ENCODE measurements at places on chromosomes 7 and 10. TPM values are rescaled to one million over a fixed set of nuclear protein-coding genes. Genes with fewer than 3 reads are reported as not detected.
A peak's percentile ranks its signal among the peaks of the same experiment; 100 is the strongest.

PRKG1 gene
- 19.5 TPM for total RNA-seq

DNA sequence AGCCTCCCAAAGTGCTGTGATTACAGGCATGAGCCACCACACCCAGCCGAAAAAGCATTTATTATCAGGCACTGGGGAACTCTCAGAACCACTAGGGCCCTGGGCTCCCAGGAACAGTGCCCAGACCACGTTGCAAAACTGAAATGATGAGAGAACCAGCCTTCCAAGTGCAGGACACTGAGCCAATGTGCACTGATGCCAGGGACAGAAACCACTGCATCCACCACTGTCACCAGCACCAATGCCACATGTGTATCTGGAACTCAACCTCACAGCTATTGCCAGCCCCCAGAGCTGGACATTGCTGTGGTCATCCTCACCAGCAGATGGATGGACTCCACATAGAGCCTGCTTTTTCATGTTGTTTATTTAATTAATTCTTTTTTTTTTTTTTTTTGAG lies 28.2 kb upstream of the TPST1 start:
- no peak for DNase-seq

- DNase-seq = peak; percentile 100
Measured at GRCh38 chr7:2104107-2104710, 128.5 kb downstream of the MAD1L1 start.

- DNase-seq = peak; percentile 1
Measured at GRCh38 chr7:14271441-14271840, 282.0 kb upstream of the ETV1 start.

DNA sequence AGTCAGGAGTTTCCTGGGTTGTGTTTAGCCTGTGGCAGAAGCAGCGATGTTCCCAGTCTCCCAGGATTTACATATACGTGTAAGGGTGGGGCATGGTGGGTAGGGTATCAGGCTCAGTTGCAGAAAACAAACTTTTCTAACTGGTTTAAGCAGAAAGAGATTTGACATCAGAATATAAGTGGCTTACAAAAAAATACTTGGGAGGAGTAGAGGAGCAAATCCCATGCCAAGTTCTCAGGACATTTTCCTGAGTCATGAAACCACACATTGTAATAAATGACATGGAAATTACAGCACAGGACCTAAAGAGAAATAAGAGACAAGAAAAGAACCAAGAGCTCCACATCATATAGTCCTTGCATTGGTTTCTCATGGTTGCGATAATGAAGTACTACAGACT lies 26.2 kb upstream of the FRMD4A start:
- DNase-seq = no peak

Measured in osteoblast (primary cell).